Stimulated activated CD4-positive, alpha-beta T cell treated with anti-CD3 and anti-CD28 coated beads, Interleukin-1b, Interleukin-23, amount 100 ng/mL, for 1 hour (primary cell): ENCODE measurements at places on chromosomes 12 and 14.

- no peak for DNase-seq
Measured at GRCh38 chr12:39405580-39405979, 37.3 kb downstream of the KIF21A start.

DNA sequence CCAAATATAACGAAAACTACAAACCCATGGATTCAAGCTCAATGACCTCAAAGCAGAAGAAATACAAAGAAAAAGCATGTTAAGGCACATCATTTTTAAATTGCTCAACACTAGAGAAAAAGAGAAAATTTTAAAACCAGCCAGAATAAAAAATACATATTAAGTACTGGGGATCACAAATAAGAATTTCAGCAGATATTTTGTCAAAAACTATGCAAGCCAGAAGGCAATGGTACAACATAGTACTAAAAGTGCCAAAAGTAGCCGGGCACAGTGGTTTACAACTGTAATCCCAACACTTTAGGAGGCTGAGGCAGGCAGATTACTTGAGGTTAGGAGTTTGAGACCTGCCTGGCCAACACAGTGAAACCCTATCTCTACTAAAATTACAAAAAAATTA lies 10.2 kb downstream of the SGPP1 start:
- no peak for DNase-seq

GRCh38 chr12:11885261-11886038 lies 185.3 kb upstream of the BCL2L14 start:
- DNase-seq = no peak

DNA sequence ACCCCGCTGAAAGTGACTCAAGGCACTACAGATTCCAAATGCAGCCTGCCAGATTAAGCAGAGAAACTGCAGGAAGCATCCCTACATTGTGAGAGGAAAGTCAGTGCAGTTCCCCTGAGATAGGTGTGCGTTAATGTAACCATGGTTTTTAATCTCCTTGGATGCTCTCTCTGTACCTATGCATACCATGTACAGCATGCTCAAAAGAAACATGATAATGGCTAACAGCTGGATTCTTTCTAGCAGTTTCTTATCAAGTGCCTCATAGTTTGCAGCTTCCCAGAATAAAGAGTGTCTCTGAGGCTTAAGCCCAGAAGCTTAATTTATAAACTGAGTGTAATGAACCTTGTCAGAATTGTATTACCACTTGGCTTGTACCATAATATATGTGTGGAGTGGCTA lies 17.1 kb upstream of the MDM1 start:
- no peak for DNase-seq

DNA sequence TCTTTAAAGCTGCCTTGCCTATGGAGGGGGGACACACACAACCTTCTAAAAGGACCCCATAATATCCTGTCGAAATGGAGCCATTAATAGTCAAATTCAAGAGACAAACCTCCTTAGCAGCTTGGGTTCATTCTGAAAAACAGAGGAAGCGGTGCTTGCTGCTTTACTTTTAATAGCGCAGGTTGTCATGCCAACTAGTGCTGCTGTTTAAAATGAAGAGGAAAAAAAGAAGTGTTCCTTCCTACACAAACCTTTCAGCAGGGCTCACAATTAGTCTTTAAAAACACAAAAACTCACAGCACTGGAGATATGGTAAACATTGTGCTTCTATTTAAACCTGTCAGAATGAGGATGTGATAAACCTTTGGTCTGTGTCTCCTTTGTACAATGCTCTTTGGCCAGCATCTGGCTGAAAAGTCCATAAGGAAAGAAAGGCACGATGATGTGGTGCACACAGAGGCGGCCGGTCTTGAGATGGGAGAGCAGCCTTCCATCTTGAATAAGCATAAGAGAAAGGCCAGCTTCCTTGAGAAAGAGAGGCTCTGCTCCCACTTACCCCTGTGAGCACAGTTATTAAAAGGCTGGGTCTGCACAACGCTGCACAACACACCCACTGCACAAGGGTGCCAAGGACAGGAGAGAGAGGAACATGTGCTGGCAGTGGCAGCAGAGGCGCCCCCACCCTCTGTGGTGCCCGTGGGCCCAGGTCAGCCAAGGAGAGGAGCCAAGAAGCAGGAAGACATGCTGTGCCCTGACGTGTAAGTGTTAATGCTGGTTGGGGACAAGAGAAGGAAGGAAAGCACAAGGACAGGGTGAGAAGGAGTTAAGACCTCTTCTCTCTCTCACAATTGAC lies 144.6 kb downstream of the TTC7B start:
- no peak for DNase-seq

DNA sequence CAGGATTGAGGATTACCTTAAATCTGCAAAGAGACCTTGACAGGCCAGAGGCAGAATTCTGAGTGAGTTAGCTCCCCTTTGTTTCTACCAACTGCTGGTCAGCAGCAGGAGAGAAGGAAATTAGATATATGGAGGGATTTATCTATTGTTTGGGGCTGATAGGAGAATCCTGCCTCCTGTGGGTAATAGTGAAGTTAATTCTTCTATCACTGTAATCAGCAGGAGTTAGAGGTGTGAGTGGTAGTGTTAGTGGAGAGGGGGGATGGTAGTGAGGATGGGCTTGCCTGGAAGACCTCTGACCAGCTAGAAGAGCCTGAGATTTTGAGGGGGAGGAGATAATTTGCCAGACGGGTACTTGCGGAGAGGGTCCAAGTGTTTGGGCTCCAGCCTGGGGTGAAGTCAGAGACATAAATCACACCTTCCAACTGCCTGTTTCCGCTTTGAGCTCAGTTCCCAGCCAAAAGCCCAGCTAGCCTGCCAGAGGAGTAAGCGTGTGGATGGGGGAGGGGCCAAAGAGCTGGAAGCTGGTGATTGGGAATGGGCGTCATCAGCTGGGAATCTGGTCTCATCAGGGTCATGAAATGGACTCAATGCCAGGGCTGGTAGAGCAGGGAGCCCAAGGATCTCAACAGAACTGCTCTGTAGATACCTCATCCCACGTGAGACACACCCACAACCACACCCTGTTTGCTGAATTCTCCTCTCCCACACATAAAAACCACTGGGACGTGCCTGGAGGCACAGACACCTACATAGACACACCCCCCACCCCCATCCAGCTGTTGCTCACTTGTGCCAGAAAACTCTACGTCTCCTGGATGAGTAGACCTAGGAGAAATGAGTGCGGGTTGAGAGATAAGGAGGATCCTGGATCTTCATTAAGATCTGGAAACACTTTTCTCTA lies 13.1 kb upstream of the ITGA5 start:
- DNase-seq = no peak

DNA sequence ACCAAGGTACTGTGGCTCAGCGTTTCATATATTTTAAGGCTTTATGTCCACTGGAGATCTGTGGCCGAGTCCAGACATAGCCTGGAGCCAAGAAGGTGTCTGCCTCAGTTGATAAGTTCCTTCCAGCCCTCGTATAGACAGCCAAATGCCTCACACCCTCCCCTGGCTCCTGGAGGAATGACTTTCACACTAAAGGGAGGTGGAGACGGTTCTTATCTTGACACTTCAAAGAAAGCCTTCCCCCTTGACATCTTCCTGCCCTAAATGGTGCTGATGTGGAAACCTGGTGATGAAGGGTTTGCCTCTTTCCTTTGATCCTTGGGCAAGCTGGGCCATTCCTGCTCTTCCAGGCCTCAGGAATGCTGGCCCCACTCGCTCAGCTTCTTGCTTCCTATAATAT lies 474.8 kb upstream of the TBX3 start:
- DNase-seq = no peak
